Right hindlimb (tissue), 1 donor: ENCODE measurements at places on chromosomes 7 and 10.

DNA sequence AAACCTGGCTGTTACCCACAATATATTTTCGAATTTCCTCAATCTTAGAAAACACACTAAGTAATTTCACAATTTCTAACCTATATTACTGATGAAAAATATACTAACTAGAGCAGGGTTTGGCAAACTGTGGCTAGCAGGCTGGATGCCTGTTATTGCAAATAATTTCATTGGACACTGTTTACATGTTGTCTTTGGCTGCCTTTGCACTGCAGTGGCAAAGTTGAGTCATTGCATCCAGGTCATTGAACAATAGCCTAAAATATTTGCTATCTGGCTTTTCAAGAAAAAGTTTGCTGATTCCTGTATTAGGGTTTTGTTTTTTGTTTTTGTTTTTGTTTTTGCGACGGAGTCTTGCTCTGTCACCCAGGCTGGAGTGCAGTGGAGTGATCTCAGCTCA, 47.2 kb downstream of the KIF11 start:
- DNase-seq, result no peak

- no peak for DNase-seq
Measured at GRCh38 chr10:17220652-17221100, 7.4 kb upstream of the VIM start.

GRCh38 chr7:74479961-74480829, 26.5 kb downstream of the GTF2IRD1 start:
- DNase-seq, result peak; percentile 88

- no peak for DNase-seq
Measured at GRCh38 chr7:43643846-43644245, 60.9 kb downstream of the STK17A start.

DNA sequence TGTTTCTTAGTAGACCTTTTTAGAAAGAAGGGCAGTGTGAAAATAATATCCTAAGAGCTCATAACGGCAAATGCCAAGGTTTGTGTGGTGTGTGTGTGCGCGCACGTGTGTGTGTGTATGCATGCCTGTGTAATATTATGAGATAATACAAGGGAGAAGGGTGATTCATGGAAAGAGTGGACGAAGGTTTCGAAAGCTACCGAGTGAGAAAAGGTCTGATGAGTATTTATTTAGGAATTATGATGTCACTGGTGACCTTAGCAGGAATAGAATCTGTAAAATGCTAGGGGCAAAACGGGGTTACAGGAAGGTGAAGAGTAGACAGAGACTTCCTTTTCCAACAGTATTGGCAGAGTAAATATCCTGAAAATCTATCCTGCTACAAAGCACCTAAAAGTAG, 107.3 kb downstream of the AHR start:
- DNase-seq, result no peak

GRCh38 chr10:42951486-42952251, 125.2 kb upstream of the RET start:
- DNase-seq, result peak; percentile 60

- no peak for DNase-seq
Measured at GRCh38 chr10:116098411-116099022, 174.5 kb downstream of the GFRA1 start.

- no peak for DNase-seq
Measured at GRCh38 chr7:40842641-40843040, 707.8 kb downstream of the SUGCT start.

DNA sequence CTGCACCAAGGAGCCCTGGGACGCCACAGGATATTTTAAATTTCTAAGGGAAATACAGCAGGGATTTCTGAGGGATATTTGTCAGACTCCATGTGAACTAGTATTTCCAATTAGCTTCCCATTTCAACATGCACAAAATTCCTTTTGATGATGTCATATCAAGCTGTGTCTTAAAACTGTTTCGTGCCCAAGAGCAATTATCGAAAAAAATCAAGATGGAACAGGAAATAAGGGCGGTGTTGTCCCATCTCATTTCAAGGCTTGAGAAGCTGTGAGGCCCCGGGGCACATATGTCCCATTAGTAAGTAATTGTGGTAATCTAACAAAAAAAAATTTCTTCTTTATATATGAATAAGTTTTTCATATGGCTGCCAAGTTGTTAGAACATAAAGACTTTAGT, 47.4 kb downstream of the PPP1R17 start:
- no peak for DNase-seq

DNA sequence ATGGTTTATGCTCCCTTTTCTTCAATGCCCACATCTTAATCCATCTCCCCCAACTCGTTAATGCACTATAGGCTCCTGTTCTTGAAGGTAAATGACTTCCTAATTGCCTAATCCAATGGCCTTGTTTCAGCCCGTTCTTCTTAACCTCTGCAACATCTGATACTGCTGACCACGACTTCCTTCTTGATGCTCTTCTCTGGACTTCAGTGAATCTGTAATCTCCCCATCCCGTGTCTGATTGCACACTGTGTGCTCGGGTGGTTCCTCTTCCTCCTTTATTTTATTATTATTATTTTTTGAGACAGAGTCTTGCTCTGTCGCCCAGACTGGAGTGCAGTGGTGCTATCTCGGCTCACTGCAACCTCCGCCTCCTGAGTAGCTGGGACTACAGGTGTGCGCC, 58.9 kb downstream of the HIPK2 start:
- DNase-seq, result no peak

GRCh38 chr10:65660006-65660405, 1265.8 kb upstream of the LRRTM3 start:
- no peak for DNase-seq

GRCh38 chr10:69875856-69876255, 74.2 kb downstream of the COL13A1 start:
- no peak for DNase-seq

GRCh38 chr10:11823989-11824346, 812 bp downstream of the PROSER2 start:
- no peak for DNase-seq

DNA sequence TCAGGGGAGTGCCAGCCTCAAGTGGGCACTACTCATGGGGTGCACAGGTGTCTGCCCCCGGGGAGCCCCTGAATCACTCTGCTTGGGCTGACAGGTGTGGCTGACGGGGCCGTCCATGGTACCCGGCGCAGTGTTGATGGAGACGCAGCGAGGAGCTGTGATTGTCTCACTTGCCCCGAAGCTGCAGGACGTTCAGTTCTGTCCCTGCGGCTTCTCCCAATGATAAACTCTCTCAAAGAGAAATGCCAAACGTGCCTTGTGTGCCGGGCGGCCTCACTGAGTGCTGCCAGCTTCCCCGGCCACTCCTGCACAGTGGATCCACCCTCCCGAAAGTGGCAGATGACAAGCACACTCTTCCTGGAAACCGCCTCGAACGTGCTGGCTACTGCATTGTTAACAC, 203.2 kb downstream of the DNAJB6 start:
- no peak for DNase-seq

DNA sequence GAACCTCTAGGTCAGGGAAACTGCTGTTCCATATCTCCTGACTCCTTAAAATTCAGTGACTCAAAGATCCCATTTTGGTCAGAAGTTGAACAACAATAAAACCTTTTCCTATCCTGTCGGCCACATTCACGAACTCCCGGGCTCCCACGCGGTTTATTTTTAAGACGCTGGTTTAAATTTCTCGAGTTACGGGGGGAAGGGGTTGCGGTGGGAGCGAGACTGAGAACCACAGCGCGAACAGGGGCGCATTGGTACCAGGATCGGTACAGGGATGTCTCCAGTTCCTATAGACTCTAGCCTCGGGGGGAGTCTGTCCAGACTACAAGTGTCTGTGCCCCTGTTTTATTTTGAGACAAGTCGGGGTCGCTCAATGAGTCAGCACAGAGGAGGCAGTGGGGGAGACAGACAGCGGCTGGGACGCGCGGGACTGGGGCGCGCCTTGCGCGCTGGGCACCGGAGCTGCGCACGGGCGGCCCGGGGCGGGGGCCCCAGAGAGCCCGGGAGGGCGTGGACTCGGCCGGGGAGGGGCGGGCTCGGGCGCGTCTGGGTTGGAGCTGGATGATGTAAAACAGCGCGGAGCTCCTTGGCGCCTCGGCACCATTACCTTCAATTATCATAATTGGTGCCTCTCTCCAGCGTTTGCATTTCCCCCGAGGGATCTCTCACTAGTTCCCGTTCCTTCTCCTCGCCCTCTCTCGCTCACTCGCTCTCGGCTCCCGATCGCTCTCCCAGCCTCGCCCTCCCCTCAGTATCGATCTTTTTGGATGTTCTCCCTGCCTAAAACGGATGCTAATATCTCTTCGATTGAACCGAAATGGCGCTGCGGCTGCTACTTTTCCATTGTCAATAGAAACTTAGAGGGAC, 8.7 kb upstream of the BAMBI start:
- peak; percentile 76 for DNase-seq

- no peak for DNase-seq
Measured at GRCh38 chr7:144513334-144513733, 109.8 kb upstream of the NOBOX start.

DNA sequence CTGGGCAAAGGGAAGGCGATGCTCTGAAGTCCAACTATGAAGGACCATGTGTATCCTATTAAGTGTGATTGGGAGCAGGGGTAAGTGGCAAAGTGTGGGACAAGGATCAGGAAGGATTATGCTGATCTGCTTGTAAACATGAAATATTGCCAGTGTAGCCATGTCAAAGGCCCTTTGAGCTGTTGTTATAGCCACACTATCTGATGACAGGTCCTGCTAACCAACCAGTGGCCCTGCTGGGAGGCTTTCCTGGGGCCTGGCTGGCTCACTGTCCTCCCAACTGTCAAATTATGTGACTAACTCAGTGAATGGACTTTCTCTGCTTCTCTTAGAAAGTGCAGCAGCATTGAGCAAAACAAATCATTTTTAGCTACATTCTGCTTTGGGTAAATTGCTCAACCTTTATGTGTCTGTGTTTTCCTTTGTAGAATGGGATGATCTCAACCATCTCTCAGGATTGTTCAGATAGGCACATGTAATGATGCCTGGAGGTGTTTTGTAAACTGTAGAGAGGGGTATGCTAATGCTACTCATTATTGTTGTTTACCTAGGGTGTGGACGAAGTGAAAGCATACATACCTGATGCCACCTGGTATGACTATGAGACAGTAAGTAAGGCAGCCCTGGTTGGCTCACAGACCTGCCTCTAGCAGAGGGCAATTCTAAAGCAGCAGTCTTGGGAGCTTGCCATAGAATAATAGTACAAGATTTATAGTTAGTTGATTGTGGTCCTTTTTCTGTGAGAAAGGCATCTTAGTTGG, 47.4 kb downstream of the MGAM2 start:
- no peak for DNase-seq

GRCh38 chr7:24978843-24979469, 1.0 kb downstream of the OSBPL3 start:
- DNase-seq, result no peak

DNA sequence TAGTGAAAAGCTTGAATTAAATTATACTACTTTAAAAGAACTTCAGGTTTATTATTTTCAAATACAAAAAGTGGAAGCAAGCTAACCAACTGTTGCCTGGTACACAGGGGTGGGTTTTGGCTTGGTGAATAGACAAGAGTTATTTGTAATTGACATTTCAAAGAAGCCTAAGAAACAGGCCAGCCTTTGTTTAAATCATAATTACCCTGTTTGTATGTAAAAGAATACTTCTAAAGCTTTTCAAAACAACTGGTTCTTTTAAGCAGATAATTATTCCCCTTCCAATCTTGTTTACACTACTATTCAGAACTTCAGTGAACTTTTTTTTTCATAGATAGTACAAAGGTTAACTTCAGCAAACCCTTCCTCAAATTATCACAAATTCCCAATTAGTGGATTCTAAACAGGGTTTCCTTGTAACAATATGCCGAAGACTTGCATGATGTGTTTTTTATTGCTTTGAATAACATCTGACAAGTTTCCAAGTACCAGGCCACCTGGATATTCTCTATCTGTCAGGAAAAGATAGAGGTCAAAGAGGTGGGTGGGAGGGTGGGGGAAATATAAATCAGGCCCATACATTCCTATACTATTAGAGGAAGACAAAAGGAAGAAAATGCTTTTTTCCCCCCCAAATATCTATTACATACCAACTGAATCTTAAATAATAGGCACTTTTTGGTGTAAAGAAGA, 20.4 kb downstream of the SSMEM1 start:
- no peak for DNase-seq

DNA sequence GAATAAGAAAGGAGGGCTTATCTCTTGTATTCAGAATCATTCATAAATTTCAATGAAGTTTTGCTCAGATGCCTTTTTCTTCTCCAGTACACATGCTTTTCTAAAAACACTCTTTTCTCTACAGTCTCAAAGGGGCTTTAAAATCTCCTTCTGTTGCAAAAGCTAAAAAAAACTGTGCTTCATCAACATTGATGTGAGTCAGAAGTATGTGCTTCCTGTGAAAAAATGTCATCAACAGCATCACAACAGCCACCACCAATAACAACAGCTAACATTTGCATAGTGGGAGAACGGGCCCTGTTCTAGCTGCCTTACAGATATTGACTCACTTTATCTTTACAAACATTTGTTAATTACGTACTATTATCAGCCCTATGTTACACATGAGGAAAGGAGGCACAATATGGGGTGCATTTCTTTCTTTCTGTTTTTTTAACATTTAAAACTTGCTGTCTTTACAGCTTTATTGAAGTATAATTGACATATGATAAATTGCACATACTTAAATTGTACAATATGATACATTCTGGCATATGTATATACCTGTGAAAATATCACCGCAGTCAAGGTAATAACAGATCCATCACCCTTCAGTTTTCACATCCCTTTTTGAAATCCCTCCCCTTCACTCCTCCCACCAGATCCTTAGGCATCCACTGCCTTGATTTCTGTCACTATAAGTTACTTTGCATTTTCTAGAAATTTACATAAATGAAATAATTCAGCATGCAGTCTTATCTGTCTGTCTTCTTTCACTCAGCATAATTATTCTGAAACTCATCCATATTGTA, 1605.4 kb upstream of the LRRTM3 start:
- DNase-seq, result no peak

DNA sequence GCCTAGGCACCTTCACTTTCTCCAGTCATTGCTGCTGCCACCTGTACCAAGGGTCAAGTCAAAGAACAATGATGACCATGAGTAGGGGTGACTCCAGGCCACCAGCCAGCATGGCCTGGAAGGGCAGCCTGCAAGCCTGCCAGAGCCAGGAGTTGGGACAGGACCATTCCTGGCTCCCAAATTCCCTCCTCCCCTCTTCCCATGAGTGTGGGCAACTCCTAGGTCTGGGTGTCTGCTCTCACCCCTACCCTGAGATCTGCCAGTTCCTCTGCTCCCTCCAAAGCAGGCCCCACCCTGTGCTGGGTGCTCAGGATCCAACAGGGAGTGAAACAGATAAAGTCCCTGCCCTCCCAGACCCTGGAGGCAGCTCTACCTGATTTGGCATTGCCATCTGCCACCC, 125.8 kb upstream of the NANOS1 start:
- no peak for DNase-seq

DNA sequence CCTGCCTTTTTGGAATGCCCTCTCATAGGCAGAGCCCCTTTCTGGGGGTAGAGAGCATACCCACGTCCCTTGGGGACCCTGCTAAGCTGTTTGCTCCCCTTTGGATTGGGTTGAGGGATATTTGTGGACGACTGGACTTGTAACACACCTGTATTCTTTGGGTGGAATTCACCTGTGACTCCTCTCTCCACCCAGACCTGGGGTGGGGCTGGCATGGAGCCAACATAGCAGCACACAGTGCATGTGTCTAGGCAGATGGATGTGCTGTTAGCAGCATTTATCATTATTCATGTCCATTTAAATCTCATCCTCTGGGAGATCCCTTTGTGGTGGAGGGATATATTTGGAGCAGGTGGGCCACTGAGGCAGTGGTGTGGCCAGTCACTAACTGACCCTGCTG, 51.0 kb downstream of the CDH23 start:
- DNase-seq, result no peak
